HFFc6 (cell line): ENCODE measurements at places on chromosomes 3 and 15.

DNA sequence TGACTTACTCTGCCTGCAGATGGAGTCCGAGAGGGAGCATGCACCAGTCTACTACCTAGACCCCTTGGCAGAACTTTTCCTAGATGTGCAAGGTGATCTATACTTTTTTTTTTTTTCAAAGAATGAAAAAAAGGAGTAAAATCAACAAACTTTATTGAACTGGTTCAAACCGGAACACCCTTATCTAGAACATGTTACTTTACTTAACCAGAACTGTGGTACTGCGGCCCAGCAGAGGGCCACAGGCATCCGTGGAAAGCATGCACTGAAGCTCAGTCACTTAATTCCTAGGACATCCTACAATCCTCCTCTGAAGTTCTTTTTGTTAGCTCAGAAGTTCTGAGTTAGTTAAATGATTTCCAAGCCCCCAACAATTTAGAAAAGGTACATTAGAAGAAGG is 21.6 kb downstream of the CHAC1 start:
- no peak for DNase-seq

DNA sequence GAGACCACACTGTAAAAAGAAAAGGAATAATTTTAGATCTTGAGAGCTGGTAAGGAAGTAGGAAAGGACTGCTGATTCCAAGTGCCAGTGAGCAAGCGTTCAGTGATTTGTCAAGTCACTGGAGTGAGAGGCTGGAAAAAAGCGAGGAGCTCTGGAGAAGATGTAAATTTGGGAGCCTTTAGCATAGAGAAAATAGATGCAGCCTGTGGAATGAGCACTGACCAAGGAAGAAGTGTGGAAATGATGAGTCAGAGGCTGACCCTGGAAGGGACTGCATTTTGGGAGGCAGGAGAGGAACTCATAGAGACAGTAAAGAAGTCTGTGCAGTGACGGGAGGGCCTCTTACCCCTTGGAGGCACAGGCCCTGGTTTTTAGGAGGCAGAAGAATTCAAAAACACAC is 17.1 kb upstream of the ABTB1 start:
- DNase-seq = peak; percentile 58

- no peak for DNase-seq
These were observed at the start of gene SV2B for GRCh38 chr15:91099995-91100813. SV2B (plus strand) TSS chr15:91100257; CDS start chr15:91226264, 126,007 bp downstream.

GRCh38 chr3:73623346-73623745 is 1.4 kb downstream of the PDZRN3 start:
- DNase-seq = no peak

- DNase-seq = no peak
These were observed 112.3 kb downstream of the P3H2 start for GRCh38 chr3:190008432-190008831.

- DNase-seq = no peak
These were observed 185.9 kb upstream of the BHLHE40 start for GRCh38 chr3:4793311-4793710.

GRCh38 chr15:74384881-74385643 is 17.6 kb upstream of the CYP11A1 start:
- peak; percentile 36 for DNase-seq

DNA sequence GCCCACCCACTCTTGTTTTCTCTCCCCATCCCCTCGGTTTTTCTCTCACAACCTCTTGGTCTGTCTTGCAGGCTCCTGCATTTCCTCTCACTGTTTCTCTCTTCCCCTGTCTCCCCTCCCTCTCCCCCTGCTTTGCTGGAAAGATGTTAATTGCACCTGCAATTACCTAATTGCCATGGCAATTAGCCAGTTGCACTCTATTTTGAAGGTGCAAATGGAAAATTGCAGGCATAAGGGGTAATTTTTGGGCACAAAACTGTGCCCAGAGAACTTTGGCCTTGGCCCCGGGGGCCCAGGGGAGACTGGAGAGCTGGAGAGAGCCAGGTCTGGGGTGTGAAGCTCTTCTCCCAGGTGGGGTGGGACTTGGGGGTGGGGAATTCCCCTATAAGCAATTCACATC is 164.5 kb upstream of the TLE3 start:
- no peak for DNase-seq

DNA sequence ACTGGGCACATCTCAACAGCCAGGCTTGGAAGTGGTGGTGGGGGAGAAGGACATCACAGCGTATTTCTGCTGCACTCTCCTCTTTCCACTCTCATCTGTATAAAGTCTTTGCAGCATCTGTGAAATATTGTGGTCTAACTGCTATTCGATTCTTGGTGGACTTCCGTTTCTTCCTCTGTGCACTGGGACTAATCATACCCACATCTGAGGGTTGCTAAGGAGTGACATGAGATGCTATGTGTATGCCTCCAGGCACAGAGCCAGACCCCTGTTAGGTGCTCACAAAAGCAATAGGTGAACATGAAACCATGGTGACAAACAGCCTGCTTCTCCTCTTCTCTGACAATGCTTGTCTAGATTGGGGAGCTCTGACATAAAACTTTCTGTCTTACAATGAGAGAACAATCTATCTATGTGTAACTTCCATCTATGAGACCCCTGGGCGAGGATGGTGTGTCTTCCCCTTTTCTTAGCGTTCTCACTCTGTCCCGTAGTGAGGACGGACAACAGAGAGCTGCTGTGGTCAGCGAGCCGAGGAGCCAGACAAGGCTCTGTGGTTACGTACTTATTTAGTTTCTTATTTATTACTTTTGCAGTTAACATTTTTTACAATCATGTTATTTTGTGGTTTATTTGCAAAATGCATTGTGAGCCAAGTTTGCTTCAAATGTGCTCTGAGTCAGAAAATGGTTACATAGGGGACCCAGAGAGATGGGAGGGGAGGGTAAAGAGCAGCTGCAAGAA is 196.7 kb upstream of the TPRG1 start:
- peak; percentile 23 for DNase-seq

- DNase-seq = no peak
These were observed 336.9 kb downstream of the SLC9A9 start for GRCh38 chr3:143511174-143511879.

GRCh38 chr3:189123595-189124387 is 48.0 kb upstream of the TPRG1 start:
- no peak for DNase-seq

DNA sequence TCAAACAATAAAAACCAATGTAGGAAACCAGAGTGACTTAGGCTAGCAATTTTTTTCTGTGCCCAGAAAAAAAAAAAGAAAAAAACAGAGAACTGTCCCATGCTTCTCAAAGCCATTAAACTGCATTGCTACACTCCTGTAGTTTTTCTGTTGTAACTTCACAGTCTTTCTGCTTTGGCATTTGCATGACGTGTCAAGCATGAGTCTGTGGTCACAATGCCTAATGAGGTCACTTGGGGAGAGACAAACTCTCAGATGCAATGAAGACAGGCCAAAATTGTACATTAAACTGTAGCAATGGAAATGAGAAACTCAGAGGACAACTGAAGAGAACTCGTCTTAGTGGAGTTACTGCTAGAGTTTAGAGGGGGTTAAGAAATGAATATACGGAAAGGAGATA is 30.8 kb downstream of the CCDC80 start:
- peak; percentile 75 for DNase-seq

DNA sequence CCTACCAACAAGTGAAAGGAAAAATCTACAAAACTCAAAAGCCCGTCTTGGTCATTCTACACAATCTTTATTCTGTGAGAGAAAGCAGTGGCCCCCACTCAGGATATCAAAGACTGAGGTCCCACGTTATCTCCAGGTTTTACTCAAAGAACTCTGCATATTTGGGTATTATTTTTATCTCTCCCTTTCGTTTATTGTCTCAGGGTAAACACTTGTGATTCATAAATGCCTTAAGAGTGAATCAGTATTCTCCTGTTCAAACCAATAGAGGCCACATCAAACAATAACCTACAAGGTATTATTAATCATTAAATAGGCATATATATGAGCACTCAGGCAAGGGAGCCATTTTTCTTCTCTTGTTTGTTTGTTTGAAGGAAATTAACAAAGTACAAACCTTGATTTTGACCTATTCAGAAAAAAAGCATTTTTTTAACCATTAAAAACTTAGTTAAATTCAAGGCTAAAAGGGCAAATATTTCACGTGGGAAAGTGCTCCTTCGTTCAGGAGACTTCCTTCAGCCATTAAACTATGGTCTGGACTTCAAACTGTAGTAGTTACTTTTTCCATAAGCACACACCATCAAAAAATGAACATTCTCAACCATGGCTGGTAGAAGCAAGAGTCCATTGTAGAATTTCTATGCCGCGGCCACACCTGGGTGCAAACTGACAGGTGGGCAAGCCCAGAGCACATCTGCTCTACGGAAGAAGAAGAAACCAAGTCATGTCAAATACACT is 13.9 kb upstream of the HES1 start:
- no peak for DNase-seq

GRCh38 chr3:73459711-73460110 is 165.0 kb downstream of the PDZRN3 start:
- no peak for DNase-seq

GRCh38 chr3:197135212-197135611 is 105.6 kb upstream of the MELTF start:
- no peak for DNase-seq

DNA sequence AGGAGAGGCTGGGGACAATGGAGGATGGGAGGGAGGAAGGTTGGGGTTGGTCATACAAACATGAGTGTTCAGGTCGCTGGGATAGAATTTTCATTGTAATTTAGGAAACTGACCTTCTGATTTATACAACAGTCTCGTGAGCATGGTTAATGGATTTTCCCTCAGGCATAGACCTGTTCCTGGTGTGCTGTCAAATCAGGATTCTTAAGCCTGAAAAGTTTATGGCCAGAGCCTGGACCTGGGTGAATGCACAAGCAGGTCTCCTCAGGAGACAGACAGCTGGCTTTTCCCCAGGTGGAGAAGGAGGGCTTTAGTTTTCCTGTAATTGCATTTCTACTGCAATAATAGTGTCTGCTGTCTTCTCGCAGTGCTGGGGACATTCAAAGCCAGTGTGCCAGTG is 338.0 kb downstream of the SHQ1 start:
- DNase-seq = no peak

- DNase-seq = no peak
These were observed 32.7 kb upstream of the RASGRP1 start for GRCh38 chr15:38597219-38597800.

DNA sequence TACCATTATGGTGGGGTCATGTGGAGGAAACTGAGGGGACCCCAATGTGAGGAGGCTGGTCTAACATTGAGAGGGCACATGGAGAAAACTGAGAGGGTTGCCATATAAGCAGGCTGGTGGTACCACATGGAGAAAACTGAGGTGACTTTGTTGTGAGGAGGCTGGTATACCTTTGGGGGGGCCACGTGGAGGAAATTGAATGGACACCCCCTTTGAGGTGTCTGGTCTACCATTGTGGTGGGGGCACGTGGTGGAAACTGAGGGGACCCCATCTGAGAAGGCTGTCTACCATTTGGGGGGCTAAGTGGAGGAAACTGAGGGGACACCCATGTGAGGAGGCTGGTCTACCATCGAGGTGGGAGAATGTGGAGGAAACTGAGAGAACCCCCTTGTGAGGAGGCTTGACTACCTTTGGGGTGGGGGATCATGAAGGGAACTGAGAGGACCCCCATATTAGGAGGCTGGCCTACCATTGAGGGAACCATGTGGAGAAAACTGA is 163.8 kb downstream of the FBLN2 start:
- DNase-seq = no peak

DNA sequence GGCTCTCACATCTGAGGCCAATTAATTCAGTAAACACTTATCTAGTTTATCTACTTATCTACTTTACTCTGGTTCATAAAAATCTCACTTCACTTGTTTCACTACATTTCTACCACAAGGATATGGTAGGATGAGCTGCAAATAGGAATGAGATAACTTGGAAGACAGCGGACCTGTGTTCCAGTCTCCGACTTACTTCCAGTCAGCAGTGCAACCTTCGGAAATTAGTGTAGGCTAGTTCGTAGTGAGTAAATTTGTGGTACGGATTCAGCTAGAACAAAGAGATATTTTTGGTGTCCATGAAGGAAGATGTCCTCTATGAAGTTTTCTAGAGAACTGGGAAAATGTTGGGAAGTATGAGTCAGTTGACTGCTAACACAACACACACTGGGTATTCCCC is 66.3 kb downstream of the TPRG1 start:
- DNase-seq = no peak

GRCh38 chr3:132488151-132488550 is 70.8 kb downstream of the DNAJC13 start:
- DNase-seq = no peak

GRCh38 chr3:129979905-129980304 is 5.4 kb downstream of the TRH start:
- DNase-seq = no peak

DNA sequence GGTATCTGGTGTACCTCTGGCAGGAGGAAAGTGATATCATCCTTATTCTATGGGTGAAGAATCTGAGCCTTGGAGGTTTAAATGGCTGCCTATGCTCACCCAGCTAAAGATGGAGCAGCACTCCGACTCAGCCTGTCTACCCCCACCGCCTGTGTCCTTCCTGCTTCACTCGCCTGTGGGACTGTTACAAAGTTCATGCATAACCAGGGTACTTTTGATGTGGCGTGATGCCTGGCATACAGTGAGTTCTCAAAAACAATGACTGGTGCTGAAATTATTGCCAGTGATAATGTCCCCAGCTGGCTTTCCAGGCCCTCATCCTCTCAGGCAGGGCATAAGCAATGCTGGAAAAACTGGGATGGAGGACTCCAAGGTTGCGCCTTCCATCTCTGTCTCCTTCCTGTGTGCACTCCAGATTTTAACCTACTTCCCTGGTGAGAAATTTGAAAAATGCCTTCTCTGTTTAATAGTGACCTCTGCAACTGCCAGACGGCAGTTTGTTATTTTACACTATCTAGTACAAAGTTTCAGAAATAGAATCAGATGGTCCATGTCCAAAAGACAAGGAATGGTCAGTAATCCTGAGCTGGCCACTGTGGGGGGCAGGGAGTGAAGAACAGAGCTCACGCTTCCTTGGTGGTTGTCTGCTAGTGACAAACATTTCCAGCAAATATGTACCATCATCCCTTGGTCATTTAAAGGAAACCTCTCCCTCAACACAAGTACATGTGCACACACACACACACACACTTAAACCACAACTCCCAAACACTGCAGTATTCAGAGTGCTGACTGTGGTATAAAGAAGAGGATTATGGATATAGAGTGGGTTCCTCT is 86.5 kb upstream of the NMNAT3 start:
- no peak for DNase-seq

DNA sequence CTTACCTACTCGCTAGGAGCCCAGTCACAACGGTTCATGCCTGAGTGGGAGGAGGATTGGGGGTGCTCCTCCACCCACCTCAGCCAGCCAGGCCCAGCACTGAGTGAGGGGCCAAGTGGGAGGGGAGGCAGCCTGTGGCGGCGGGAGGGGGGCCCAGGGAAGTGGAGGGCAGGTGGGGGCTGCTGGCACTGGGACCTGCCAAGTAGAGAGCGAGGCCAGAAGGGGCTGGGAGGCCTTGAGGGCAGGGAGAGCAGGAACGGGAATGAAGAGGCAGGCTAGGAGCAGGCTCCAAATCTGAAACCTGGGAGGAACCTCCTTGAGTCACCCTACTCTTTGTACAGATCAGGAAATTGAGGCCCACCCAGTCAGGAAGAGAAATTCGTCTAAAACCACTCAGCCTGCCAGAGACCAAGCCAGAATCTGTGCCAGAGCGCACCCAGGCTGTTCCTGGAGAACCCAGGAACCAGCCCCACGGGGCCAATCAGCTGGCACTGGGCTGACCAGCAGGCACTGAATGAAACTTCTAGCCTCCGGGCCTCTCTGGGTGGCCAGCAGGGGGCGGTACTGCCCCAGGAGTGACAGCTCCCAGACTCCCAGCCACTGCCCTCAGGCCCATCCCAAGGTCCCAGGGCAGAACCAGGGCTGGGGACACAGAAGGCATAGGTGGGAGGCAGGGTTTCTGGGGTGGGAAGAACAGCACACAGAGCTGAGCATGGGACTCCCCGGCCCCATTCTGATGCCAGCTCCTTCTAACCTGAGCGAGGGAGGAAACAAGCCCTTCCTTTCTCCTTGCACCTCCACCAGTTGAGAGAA is 14.8 kb upstream of the CYP11A1 start:
- peak; percentile 79 for DNase-seq
